Stimulated activated CD8-positive, alpha-beta memory T cell treated with anti-CD3 and anti-CD28 coated beads, Interleukin-4, amount 100 ng/mL, for 4 hours (primary cell): ENCODE measurements at places on chromosomes 5 and 9.

DNA sequence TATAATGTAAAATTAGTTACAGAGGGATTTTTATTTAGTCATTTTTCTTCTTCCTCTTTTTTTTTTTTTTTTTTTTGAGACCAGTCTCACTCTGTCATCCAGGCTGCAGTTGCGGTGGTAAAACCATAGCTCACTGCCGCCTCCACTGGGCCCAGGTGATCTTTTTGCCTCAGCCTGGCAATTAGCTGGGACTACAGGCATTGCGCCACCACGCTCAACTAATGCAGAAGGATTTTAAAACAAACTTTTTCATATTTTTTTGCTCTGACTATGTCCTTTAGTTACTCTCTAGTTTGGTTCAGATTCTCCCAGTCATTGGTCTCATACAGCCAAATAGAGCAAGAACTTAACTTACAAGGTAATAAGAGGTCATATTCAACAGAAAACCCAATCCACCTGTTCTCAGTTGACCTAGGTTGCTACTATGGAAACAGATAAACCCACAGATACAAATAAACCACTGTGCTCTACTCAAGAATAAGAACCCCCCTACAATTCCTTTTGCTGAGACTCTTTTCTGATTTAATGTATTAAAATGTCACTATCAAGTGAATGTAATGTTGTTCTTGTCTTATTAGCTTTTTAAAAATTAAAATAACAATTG, 50.1 kb upstream of the TTC39B start:
- DNase-seq = no peak

GRCh38 chr9:120689860-120690259, 24.4 kb downstream of the MEGF9 start:
- DNase-seq = no peak

DNA sequence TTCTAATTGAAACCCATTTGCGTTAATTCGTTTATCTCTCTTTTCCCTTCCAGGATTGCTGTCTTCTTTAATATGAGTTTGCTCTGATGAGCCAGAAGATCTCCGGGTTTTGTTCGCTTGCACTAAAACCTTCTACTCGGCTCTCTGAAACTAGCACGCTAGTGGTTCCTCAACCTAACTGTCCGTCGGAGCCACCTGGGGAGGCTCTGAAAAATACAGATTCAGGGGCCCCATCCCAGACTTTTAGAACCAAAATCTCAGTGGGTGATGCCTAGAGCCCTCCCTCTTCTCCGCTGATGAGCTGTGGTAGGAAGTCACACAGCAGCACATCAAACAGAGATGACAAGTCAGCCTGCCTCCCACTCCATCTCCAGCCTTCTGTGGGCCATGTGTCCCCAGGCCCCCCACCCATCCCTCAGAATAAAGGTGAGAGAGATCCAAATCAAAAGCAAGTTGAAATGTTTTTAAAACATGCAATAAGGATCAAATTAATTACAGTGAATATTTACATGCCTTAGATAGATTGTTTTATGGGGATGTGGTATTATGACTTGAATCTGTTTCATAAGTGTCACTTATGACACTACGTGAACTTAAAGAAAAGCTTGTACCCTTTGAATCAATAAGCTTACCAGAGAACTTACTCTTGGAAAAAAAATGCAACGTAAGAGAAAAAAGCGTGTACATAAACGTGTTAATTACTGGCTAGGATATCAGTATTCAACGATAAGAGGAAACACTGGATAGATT, 16.4 kb downstream of the FCN2 start:
- no peak for DNase-seq

DNA sequence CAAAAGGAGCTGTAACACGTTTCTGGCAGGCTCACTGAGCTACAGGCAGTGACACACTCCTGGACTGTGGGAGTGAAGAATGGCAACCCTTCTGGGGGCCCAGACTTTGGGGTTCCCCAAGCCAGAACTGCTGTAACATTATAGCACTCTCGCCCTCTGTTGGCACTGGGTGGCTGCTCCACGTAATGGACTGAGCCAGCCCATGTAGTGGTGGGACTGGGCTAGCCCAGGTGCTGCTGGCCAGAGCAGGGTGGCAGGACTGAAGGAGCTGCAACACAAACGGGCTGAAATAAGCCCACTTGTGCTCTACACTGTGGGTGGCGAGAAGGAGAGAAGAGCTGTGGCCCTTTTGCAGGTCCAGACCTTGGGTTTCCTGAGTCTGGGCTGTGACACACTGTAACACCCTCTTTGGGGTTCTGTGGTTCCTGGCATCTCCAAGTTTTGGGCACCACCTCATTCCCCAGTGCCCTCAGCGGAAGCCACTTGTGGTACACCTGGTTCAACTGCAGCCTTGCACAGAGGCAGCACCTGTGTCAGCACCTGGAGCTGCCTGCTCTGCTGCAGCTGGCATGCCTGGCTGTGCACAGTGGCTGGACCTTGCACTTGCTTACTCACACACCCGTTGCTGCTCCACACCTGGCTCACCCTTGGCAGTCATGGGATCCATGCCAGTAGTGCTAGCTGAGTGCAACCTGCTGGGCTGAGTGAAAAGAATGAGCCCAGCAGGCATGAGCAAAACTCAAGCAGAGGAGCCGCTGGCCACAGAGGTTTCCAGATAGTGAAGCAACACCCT, 95.0 kb upstream of the PRR16 start:
- no peak for DNase-seq

DNA sequence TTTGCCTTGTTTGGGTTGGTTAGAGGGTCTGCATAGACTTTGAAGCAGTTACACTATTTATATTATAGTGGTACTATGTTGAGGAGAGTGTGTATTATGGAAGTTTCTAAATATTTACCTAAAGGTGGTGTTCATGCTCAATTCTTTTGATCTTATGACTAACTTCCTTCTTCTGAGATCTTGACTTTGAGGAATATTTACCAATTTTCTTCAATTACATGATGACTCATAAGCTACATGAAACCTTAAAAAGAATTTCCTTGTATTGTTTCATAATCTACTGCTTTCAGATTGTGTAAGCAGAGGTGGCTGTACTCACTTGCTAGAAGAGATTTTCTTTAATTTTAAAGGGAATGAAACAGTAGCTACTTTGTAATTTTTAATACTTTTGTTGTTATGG, 276.1 kb downstream of the TAF11L14 start:
- DNase-seq = no peak

DNA sequence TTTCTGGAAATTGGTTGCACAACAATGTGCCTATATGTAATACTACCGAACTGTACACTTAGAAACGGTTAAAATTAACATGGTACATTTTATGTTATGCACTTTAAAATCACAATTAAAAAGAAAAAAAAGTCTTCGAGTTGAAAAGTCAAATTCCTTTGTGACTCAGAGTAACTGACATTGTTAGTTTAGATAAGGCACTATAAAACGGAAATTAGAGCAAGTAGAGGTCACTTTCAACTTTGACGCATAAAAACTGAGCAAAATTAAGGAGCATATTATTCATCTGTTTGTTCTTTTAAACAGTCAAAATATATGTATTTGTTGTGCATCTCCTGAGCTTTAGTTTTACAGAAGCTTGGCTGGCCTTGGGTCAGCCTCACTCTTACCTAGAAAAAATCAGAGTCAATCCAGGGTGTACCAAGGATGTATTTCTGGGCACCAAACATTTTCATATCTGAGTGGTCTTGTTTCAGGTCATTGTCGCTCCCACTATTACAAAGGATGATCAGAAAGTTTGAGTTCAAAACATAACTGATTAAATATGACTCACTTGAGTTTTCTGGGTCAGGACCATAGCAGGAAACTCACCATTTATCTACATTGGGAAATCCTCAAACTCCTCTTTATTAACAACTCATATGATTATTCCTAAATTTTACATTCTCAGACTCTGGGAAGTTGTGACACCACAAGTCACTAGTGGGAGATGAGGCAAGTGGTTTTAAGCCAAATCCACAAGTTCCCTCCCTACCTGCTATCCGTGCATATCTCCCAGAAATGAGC, 160.6 kb downstream of the CCDC192 start:
- no peak for DNase-seq

- DNase-seq = no peak
Observed at GRCh38 chr9:22374051-22374450, 72.6 kb upstream of the DMRTA1 start.

DNA sequence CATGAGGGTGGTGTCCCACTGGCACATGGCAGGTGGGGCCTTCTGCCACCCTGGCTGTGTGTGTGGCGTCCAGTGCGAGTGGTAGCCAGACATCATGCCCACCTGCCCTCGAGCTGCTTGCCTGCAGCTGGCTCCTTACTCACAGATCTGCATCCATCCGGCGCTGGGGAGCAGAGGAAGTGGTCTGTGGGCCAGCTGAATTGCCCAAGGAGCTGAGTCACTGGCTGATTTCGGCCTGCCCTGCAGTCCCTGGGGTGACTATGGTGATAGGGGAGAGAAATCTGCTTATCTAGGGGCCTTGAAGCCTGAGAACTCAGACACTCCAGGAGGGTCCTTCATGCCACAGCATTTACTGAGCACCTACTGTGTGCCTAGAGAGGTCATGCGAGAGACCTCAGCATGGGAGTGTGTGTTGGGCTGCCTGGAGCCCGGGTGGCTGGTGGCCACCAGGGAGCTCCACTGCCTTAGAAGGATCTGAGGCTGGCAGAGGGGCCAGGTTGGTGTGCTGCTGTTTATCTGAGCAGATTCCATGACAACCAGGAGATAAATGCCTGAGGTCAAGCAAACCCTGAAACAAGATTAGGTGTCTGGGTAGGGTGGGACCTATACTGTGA, 57.1 kb downstream of the SLC22A5 start:
- DNase-seq = no peak

- DNase-seq = no peak
Observed at GRCh38 chr9:97395745-97396144, 16.2 kb upstream of the TDRD7 start.

- DNase-seq = no peak
Observed at GRCh38 chr5:147436596-147436995, 73.3 kb downstream of the DPYSL3 start.
